LoVo (cell line): ENCODE measurements at places on chromosomes 3 and 15.

- no peak for DNase-seq
Measured at GRCh38 chr3:113200351-113200750, 11.0 kb upstream of the BOC start.

GRCh38 chr3:98697225-98697624 lies 65.9 kb upstream of the ST3GAL6 start:
- DNase-seq: no peak

DNA sequence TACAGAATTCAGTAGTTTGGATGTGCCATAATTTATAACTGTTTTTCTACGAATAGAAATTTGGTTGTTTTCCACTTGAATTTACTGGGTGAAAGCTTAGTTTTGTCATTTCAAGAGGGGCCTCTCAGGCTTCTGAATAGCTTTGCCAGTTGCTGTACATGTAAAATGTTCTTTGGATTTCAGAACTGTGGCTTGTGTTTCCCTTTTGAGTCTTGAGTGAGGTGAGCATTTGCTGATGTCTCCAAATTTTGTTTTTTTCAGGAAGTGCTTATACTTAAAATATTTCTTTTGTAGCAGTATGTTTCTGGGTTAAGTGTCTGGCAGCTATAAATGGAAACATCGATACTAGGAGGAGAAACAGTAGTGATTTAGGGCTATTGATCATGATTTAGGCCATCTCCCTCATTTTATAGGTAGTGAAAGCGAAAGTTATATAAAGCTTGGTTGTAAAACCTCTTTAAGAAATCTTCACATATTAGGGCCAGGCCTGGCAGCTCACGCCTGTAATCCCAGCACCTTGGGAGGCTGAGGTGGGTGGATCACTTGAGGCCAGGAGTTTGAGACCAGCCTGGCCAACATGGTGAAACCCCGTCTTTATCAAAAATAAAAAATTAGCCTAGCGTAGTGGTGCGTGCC lies 9.2 kb upstream of the TRAK1 start:
- DNase-seq: no peak

DNA sequence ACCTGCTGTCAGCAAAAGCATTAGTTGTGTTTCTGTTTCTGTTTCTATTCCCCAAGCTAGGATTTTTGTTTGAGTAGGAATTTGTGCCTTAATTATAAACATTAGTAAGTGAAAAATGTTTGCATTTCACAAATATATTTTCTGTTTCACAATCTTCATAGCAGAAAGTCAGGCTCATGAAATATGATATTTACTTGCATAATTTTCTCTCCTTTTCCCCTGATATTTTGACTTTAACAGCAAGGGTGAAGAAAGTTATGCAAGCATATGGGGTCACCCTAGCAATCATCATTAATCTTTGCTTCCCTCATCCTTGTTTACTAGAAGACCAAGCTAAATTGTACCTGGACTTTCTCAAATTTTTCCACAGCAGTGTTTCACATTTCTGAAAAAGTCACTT lies 140.3 kb upstream of the SEMA6D start:
- no peak for DNase-seq

GRCh38 chr15:88845616-88846015 lies 42.4 kb downstream of the ACAN start:
- DNase-seq: no peak

DNA sequence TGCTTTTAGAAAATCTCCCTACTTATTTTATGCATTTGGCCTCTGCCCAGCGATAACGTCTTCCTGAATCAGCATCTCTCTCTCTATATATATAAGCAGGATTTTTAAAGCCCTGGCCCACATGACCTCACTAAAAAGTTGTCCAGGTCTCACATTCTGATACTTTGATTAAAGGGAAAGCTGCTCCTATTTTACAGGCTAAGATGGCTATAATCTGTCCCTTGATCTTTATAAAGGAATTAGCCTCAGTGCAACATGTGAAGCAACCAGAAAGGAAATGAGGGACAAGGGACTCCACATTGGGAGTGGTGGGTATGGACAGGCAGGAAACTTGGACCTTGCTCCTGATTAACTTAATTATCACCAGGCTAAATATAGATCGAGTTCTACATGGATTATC lies 25.6 kb upstream of the MUC13 start:
- DNase-seq: no peak

- DNase-seq: no peak
Measured at GRCh38 chr15:45583731-45584639, 3.2 kb upstream of the BLOC1S6 start.

- no peak for DNase-seq
Measured at GRCh38 chr3:63244486-63244885, 33.6 kb upstream of the SYNPR start.

GRCh38 chr15:66758844-66759243 lies 56.8 kb downstream of the SMAD6 start:
- no peak for DNase-seq

- no peak for DNase-seq
Measured at GRCh38 chr15:100810831-100811230, 68.8 kb upstream of the ALDH1A3 start.

- DNase-seq: no peak
Measured at GRCh38 chr15:100794008-100794407, 85.6 kb upstream of the ALDH1A3 start.

- DNase-seq: peak; percentile 24
Measured at GRCh38 chr3:138188013-138188730, 1.1 kb downstream of the ARMC8 start.

GRCh38 chr3:178568155-178568731 lies 32.0 kb downstream of the KCNMB2 start:
- no peak for DNase-seq

- DNase-seq: peak; percentile 44
Measured at GRCh38 chr3:146550743-146551510, 6.5 kb upstream of the PLSCR1 start.

DNA sequence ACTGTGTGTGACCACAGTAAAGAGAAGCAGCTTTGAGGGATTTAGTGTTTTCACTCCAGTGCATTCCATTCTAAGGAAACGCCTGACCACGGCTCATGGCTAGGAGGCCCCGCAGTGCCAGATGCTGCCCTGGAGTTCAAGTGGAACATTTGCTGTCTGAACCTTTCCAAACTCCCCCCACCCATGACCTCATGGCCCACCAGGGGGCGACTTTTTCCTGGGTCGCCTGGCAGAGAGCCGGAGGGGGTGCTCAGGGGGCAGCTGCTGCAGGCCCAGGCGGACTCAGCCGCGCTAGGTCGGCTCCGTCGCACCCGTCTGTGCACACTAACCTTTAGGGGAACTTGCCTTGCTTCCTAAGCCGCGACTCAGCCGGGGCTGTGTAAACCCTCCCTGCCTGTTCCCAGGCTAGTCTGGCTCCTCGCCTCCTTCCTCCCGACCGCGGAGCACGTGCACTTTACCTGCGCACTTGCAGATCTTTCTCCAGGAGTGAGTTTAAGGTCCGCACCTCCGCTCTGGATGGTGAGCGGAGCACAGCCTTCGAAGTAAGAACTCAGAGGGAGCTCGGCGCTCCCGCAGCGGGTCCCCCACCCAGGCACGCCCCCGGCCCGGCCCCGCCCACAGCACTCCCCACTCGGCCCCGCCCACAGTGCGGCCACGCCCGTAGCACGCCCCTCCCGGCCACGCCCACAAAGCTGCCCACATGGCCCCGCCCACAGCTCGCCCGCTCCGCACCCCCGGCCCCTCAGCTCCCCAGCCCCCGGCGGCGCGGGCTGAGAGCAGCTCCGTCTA lies at the start of gene OCA2:
Gene OCA2 (minus strand): TSS at position 550 of the 789 bp plus-strand sequence. CDS start 17,441 bp downstream, outside the sequence.
- DNase-seq: no peak

DNA sequence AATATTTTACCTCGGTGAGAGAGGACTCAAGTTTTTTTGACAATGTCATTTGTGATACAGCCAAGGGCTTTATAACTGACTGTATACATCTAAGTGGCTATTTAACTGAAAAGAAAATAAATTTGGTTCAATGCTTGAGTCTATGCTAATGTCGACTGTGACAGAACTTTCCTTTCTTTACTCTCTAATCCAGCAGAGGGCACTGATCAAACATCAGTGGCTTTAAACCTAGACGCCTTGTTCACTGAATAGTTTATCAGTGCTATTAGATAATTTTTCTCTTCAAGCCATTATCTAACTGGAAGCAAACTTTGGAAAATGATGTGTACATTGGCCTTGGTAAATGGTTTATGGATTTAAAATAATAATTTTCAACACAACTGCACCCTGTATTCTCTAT lies 285.1 kb downstream of the CHL1 start:
- no peak for DNase-seq

DNA sequence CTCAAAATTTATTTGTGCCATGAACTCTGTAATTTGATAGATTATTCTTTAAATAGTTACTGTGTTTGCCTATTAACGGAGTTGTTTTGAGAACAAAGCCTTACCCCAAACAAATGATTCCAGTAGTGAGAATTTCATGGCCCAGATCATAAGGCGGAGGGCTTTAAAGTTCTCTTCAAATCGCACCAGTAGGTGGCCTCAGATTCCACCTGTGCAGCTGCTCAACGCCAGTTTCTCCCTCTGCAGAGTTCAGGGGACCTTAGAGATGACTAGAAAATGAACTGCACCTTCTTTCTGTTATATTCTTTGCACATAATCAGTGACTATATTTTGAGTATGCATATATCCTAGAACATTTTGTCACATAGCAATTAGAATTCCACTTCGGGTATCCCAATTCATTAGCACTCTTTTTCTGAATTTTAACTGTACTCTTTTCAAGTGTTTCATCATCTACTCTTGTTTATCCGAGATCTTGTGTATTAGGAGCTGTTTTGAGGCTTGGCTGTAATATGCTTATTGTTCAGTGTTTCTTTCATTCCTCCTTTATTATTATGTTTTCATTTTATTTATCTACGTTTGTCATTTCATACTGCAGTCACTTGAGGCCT lies 232.6 kb upstream of the CHRM5 start:
- DNase-seq: peak; percentile 17

- no peak for DNase-seq
Measured at GRCh38 chr15:64622410-64623260, 152.8 kb downstream of the RBPMS2 start.

DNA sequence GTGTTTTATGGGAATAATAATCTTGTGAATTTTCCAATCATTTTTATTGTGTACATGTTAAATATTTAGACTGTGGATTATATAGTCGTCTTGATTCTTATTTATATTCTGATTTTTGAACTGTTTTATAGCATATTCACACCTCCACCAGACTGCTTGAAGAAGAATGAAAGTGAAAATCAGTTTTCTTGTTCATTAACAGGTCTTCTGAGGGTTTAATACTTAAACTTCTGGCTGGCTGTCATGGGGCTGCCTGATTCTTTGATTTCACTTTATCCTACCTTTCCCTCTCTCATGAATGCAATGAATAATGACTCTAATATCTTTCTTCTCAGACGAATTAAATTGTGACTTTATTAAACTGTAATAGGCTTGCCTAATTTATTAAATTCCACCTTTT lies 56.2 kb downstream of the ATP2C1 start:
- no peak for DNase-seq

GRCh38 chr15:76398317-76399104 lies 61.9 kb downstream of the ISL2 start:
- DNase-seq: no peak

- no peak for DNase-seq
Measured at GRCh38 chr3:168218600-168218999, 122.9 kb upstream of the GOLIM4 start.

GRCh38 chr15:79540551-79540950 lies 108.4 kb downstream of the MINAR1 start:
- DNase-seq: no peak

- no peak for DNase-seq
Measured at GRCh38 chr3:14286887-14287500, 108.4 kb downstream of the LSM3 start.

DNA sequence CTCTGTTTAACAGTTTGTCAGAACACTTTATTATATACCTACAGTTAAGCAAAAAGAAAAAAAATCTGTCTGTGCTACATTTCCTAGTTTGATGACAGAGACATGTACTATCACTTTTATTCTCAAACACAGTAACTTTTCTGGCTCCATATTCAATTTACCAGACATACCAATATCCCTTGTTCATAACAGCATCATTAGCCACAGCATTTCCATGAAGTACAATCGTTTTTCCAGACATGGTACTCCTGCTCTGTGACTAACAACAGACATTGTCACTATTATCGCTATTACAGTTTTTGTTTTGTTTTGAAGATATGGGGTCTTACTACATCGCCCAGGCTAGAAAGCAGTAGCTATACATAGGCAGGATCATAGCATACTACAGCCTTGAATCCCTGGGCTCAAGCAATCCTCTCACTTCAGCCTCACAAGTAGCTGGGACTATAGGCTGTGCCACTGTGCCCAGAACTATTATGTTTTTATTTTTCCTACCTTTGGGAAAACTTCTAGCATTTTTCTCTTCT lies 14.5 kb downstream of the TFDP2 start:
- no peak for DNase-seq

DNA sequence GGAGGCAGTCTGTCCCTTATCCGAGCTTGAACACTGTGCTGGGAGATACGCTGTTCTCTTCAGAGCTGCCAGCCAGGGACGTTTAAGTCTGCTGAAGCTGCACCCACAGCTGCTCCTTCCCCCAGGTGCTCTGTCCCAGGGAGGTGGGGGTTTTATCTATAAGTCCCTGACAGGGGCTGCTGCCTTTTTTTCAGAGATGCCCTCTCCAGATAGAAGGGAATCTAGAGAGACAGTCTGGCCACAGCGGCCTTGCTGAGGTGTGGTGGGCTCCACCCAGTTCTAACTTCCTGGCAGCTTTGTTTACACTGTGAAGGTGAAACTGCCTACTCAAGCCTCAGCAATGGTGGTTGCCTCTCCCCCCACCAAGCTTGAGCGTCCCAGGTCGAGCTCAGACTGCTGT lies 319.9 kb upstream of the GRM7 start:
- no peak for DNase-seq

DNA sequence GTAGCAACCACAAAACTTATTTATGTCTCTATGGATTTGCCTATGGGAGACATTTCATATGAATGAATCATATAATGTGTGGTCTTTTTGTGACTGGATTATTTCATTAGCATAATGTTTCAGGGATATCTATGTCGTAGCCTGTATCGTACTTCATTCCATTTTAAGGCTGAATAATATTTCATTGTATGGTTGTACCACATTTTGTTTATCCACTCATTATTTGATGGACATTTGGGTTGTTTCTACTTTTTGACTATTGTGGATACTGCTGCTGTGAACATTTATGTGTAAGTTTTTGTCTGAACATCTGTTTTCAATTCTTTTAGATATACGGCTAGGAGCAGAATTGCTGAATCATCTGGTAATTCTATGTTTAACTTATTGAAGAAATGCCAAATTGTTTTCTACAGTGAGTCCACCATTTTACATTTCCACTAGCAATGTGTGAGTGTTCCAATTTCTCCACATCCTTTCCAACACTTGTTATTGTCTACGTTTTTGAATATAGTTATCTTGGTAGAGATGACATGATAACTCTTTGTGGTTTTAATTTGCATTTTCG lies 134.4 kb upstream of the DAZL start:
- no peak for DNase-seq

- no peak for DNase-seq
Measured at GRCh38 chr15:64742385-64742784, 33.0 kb downstream of the RBPMS2 start.

- DNase-seq: no peak
Measured at GRCh38 chr15:55768670-55769185, 25.8 kb upstream of the PRTG start.

GRCh38 chr15:47565949-47566348 lies 151.4 kb upstream of the SEMA6D start:
- no peak for DNase-seq

- no peak for DNase-seq
Measured at GRCh38 chr3:169354774-169355501, 308.6 kb downstream of the MECOM start.
